ENCODE measurements at places on chromosomes 16 and 17.

- DNase-seq: no peak
Observed at GRCh38 chr17:17917394-17917793, 54.8 kb downstream of the TOM1L2 start.

- no peak for DNase-seq
Observed at GRCh38 chr17:74573169-74573568, 5.9 kb upstream of the CD300H start.

DNA sequence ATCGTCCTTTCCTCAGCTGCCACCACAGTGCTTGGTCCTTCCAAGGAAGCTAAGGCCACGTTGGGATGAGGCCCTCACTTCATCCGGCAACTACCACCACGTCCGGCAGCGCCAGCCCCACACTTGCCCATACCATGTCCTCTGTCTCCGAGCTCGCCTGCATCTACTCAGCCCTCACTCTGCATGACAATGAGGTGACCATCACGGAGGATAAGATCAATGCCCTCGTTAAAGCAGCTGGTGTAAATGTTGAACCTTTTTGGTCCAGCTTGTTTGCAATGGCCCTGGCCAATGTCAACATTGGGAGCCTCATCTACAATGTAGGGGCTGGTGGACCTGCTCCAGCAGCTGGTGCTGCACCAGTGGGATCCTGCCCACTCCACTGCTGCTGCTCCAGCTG is 44.9 kb downstream of the TTC19 start:
- DNase-seq: no peak

DNA sequence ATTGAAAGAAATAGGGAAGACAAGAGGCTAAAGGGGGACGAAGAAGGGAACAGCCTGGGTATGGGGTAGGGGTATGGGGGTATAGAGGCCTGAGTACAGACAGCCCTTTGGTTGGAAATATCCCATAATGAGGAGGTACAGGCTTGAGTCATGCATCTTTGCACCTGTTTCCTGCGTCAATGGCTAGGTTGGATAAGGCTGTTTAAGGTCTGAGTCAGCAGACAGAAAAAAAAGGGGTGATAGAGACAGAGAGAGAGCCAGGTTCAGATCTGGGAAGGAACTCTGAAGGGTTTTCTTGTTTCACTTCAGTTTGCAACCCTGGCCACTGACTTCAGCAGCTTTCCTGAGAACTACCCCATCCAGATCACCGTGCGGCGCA is 8.5 kb downstream of the FNDC8 start:
- DNase-seq: no peak
